GOT3 (cell line): ENCODE measurements at places on chromosomes 6 and 20.

- no peak for DNase-seq
These were observed 56.7 kb upstream of the TMEM181 start for GRCh38 chr6:158503222-158503621.

DNA sequence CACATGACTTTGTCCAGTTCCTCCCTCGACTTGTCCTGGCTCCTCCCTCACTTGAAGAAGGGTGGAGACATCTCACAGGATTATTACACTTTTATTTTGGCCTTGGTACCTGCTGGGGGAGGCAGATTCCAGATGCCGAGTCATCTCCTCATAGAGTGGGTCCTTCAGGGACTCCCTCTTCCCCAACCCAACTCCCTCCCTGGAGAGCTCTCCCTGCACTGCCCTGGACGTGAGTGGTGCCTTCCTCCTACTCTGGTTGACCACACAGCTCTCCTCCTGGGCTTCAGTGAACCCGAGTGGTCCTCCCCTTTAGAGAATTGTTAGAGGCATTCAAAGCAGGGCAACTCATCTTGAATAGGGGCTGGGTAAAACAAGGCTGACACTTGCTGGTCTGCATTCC lies 40.9 kb upstream of the MC3R start:
- DNase-seq: no peak

GRCh38 chr6:23659125-23659524 lies 466.9 kb upstream of the NRSN1 start:
- no peak for DNase-seq

DNA sequence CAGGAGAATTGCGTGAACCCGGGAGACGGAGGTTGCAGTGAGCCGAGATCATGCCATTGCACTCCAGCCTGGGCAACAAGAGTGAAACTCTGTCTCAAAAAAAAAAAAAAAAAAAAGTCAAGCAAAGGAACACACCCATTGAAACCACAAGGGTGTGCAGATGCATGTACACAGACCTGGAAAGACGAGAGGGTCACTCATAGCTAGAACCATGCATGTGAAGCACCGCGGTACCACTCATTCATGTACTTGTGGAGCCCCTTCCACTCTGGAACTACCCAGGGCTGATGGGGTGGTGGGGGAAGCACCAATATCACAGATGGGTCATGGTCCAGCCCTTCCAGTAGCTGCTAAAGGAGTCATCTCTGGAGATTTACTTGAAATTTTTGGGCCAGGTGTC lies 7.4 kb upstream of the TJAP1 start:
- no peak for DNase-seq

DNA sequence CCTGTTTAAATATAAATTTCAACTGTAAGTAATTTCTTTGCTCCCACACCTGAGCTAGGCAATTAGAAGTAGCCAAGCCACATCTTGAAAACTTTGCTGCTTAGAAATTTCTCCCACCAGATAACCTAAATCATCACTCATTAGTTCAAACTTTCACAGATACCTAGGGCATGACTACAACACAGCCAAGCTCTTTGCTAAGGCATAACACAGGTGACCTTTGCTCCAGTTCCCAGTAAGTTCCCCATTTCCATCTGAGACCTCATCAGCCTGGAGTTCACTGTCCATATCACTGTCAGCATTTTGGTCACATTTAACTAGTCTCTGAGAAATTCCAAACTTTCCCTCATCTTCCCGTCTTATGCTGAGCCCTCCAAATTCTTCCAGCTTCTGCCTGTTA lies 79.8 kb upstream of the OPRM1 start:
- DNase-seq: no peak

DNA sequence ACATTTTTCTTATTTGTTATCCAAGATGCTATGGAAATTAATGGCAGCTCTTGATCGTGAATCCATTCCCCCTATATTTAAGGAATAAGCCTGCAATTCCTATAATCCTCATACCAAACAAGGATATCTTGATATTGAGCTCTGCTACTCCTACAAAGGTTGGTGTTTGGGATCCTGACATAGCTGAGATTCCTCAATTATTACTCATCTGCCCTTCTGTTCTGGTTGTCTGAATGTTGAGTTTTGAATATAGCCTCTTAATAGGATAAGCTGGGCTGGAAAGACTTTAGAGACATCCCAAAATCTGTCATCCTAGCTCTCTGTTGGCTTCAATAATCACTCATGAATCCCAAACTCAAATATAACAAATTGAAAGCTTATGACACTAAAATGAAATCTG lies 49.9 kb downstream of the CLIC5 start:
- no peak for DNase-seq

- DNase-seq: no peak
These were observed 62.0 kb upstream of the FAM184A start for GRCh38 chr6:119140196-119141140.

DNA sequence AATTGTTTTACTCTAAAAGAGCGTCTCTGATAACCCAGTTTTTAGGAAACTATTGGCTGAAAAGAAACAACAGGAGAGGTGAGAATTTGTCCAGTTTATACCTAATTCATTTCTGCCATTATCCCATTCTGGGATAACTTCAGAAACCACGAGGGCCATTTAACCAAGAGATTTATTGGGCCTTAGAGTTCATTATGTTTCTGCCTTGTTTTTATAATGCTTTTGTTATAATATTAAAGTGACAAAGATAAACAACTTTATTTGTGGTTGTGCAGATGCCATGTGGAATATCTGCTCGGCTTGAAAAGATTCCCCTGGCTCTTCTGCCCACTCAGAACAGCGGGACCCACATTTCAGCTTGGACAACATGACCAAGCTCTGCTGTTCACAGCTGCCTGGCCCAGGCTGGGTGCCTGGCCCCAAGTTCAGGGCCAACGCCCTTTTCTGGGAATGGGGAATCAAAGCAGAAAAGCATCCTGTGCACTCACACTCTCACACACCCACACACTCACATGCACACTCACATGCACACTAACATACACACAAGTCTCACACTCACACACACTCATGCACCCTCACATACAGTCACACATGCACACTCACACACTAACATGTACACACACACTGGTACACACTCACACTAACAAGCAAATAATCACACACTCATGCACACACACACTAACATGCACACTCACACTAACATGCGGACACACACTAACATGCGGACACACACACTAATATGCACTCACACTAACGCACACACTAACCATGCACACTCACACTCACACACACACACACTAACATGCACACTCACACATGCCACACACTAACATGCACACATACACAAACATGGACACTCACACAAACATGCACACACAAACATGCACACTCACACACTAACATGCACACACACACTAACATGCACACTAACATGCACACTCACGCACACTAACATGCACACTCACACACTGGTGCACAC lies 86.7 kb upstream of the NEDD9 start:
- DNase-seq: no peak

DNA sequence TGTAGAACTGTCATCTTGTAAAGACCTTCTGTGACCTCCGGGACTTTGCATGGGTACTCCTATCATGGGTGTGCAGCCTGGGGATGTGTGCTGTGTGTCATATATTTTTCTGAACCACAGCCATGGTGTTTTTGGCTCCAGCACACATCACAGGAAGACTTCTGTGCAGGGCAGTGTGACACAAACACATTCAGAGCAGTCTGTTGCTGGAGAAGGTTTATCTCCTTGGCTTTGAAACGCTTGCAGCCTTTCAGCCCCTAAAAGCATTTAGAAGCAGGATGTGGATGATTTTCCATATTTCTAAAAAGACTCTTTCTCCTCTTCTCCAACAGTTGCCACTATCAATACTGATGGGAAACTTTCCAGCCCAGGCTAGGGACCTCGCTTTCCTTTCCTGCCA lies 221.6 kb upstream of the FOXA2 start:
- DNase-seq: no peak

DNA sequence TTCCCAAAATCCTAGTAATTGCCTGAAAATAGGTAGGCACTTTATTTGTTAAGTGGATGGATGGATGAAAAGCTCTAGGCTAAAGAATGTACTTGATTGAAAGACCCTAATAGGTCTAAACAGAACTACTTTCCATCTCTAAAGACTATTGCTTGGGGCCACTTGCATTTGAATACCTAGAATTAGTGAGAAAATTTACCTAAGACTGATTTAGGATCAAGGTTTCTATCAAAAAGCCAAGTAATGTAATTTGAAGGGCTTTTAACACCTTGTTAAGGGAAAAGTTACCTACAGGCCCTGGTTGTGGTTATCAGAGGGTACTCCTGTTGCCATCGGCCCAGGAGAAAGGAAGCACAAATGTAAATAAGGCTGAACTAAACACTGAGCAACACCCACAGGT lies 580.7 kb downstream of the LMBRD1 start:
- DNase-seq: no peak

GRCh38 chr6:39669207-39669972 lies 55.8 kb downstream of the KIF6 start:
- no peak for DNase-seq

DNA sequence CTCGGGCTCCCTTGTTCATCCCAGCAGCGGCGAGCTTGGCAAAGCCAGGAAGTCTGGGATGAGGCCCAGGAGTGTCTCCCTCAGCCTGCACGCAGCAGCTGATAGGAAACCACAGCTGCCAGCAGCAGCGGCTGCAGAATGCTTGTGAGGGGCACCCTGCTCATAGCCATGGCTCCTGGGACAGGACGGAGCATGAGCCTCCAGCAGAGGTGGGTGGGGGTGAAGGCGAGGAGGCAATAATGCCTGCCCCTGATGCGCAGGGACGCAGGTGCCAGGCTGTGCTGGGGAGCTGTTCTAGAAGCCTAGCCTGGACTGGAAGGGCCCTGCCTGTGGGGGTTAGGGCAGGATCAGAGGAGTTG lies 157.9 kb downstream of the CD83 start:
- no peak for DNase-seq

DNA sequence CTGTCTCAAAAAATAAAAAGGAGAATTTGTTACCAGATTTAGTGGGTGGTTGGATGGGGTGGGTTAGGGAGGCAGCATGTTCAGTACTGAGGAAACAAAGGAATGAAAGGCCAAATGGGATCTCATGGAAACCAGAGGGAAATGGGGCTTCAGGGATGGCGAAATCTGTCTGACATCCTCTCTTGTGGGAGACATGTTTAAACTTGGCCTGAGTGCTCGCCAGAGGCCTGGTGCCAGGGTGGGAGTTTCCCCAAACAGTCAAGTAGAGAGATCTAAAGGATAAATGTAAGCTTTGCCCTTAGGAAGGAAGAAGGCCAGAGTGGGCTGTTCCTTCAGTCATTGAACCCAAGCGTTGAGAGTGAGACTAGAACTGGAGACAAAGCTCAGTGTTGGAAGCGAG lies 61.9 kb upstream of the AKIRIN2 start:
- DNase-seq: no peak

- no peak for DNase-seq
These were observed 18.5 kb downstream of the NSFL1C start for GRCh38 chr20:1448081-1448620.

DNA sequence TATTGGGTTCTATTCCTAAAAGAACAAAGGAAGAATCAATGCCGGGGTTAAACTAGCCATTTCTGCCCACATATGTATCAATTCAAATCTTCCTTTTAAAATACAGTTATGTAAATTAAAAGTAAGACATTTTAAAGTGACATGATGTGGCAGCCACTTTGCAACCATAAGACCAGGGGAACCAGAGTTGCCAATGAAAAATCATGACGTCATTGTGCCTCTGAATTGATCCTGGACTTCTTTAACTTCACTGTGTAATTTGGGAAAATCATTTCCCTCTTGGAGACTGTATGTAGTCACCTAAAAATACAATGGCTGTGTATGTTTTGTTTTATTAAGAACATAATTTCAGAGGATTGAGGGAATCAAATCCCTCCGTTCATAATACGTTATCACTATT lies 42.2 kb downstream of the SLC13A3 start:
- DNase-seq: no peak

GRCh38 chr6:144094731-144095133 lies 641 bp downstream of the SF3B5 start:
- DNase-seq: no peak

GRCh38 chr20:38002422-38002821 lies 30.8 kb downstream of the TTI1 start:
- DNase-seq: no peak

DNA sequence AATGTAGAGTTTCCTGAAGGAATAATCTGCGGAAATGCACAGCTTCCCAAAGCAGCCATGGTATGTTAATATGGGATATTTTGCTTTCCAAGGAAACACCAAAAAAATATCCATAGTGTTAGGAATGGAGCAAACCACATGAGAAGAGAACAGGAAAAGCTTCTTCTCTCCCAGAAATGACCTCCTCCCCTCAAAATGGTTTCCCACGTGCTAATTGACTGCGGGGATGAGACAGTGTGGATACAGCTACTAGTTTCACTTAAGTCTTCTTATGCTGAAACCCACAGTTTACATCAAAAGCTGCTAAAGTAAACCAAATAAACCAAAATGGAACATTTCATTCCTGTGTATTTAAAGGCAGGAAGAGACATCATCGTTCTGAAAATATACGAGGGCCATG lies 69.4 kb downstream of the FYN start:
- DNase-seq: no peak

DNA sequence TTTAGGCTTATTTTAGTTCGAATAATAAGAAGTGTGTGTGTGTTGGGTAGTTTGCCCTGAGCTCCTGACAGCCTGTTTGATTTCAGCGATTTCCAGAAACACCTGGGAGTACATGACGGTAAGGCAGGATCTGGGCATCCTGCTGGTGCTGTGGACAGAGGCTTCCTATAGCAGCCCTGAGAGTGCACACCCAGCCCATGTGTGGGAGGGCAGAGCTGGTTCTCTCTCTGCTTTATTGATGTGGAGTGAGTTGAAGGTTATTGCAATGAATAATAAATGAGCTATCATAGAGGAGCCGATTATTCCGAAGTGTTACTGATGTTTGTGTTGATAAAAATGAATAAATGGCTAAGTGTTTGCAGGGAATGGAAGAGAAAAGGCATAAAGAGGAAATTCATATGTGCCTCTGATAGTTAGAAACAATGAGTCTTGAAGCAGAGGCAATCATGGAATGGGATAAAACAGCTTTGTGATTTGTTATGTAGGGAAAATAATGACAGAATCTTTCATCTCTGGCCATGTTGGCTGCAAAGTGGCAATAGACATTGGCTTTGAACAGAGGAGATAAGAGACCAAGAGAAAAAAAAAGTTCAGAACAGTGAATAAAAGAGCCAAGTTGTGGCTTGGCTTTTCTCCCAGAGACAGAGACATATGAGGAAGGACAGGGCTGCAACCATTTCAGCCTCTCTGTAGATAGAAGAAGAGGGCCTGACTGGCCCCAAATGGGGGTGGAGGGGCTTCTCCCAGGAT lies 166.2 kb upstream of the CHD6 start:
- DNase-seq: no peak
